ENCODE measurements at places on chromosomes 12 and 14. TPM values are rescaled to one million over a fixed set of nuclear protein-coding genes. Genes with fewer than 3 reads are reported as not detected.

DNA sequence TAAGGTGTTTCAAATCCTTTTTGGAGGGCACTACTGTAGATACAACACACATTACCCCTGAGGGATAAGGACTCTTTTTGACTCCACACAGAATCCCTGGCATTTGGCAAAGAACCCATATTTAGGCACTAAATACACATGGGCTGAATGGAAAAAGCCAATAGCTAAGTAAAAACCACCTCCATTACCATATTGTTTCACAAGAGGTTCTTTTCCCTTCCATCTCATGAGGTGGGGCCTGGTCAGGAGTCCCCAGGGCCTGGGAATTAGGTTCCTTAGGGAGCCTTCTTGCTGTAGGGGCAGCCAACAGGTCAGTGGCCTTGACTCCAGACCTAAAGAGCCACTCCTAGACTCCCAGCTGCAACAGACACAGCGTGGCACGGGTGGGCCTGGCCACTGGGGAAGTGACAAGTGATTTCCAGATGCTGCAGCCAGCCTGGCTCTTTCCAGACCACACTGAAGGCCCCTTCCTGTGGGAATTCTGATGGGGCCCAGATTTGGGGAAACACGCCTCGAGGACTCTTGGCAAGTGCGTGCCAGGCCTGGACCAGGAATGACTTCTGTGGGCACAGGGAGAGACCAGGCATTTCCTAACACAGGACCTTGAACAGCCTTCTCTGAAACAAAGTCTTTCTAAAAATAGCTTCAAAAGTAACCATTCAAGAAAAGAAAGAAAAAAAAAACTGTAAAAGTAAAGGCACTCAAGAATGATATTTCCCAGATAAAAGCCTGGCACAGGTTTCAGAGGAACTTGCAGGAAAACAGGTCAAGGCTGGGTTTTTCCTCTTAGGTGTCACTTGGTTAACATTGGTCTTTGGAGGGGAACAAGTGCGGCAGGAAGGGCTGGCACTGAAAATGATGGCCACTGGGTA lies 18.1 kb downstream of the SSH1 start:
- peak; percentile 68 for DNase-seq

DNA sequence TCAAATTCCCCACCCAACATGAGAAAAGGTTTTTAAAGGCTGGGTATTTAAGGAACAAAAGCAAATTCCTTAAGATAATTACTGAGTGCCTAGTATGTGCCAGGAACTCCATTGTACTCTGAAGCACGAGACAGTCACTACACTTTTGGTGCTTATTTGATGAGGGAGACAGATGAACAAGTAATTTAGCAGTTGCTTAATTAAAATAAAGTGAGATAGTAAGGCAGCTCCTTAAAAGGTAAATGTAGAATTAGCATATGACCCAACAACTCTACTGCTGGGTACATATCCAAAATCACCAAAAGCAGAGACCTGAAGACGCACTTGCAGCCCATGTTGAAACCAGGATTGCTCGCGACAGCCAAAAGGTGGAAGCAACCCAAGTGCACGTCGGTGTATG lies 21.3 kb downstream of the POLE start:
- no peak for DNase-seq

- no peak for DNase-seq
Measured at GRCh38 chr12:126086242-126086641, 1021.0 kb downstream of the AACS start.

GRCh38 chr12:70955415-70955814 lies 34.9 kb upstream of the PTPRR start:
- no peak for DNase-seq

The KRT77 gene
- not detected for total RNA-seq

DNA sequence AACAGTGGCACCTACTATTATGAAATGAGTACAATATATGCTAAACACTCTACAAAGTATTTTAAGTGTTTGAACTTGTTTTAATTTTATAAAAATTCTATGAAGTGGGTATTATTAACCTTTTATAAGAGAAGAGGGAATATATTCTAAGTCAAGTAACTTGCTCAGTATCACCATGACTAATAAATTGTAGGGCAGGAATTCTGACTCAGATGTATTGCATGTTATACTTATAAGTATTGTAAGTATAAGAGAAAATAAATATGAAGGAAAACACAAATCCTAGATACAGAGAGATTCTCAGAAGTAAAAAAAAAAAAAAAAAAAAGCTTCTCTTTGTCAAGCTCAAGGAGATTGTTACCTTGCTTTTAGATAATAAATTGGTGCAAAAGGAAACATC lies 893.2 kb downstream of the SLC16A7 start:
- DNase-seq, result no peak

The CMAS gene
- total RNA-seq, result 35.1 TPM

DNA sequence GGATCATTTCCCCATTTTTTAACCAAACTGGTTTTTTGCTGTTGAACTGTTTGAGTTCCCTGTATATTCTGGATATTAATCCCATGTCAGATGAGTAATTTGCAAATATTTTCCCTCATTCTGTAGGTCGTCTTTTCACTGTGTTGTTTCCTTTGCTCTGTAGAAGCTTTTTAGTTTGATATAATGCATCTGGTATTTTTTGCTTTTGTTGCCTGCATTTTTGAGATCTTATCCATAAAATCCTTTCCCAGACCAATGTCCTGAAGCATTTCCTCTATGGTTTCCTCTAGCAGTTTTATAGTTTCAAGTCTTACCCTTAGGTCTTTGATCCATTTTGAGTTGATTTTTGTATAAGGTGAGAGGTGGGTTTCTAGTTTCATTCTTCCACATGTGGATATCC lies 71.3 kb downstream of the LRP6 start:
- no peak for DNase-seq

DNA sequence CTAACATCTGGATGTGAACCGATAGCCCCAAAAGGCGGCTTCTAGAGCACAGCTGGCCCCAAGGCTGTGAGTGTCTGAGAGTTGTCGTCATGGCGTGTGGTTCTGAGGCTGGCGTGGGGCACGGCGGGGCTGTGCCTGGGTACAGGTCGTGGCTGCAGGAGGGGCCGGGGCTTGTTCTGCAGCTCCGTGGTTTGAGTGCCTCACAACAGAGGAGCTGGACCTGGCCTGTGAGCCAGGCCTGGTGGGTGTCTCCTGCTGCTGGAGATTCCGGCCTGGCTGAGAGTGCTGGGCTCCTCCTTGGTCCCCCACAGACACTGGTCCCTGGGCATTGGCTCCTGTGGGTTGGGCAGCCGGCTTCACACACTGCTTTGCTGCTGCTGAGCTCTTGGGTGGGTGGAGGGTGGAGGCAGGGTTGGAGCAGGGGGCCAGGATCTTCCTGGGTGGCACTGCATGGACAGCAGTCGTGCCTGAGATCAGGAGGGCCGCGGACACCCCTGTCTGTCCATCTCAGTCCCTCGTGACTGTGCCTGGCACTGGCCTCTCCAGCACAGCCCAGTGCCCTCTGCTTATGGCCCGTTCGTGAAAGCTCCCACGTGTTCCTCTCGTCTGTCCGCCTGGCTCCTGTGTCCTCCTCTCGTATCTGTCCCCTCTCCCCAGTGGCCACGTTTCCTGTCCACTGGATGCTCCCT lies 31.8 kb upstream of the TEX22 start:
- no peak for DNase-seq

GRCh38 chr12:26279908-26280307 lies 84.5 kb downstream of the SSPN start:
- DNase-seq, result no peak

The PRR4 gene
- 1.1 TPM for total RNA-seq

The ASPG gene
- total RNA-seq, result 44.1 TPM

GRCh38 chr14:72523424-72524294 lies 370.2 kb downstream of the DPF3 start:
- no peak for DNase-seq
